ENCODE measurements at places on chromosomes 4 and X.
A peak's percentile ranks its signal among the peaks of the same experiment; 100 is the strongest.

DNA sequence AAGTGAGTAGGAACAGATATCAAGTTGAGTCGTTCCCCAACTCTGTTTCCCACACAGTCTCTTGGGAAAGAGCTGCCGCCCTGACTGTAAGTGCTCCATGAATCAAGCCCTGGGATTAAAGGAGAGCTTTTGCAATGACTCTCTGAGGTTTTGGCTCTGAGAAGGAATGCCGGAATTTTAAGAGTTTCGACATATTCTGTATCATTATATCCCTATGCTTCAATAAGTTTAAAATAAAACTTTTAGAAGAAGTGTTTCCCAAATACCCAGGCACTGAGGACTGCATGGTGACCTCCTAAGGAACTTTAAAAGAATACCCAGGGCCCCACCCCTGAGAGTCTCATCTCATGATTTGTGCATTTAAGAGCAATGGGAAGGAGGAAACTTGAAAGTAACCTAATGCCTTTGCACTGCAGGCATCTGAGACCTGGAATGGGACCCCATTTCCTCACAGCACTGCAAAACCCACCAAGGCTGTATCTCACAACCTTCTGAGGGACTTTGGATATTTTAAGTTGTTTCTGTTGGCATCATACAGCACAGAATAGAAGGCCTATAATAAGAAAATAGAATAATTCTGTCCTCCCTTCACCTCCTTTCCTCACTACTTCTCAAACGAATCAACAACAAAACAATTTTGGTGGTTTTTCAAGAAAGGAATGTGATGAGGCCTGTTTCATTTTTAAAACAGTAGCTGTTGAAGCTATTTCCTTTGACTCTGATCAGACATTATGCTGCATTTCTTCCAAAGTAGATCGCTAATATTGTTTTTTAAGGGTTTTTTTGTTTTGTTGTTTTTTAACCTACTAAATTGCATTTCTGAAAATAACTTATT, 121.2 kb downstream of the GASK1B start:
- peak; percentile 45 for DNase-seq

DNA sequence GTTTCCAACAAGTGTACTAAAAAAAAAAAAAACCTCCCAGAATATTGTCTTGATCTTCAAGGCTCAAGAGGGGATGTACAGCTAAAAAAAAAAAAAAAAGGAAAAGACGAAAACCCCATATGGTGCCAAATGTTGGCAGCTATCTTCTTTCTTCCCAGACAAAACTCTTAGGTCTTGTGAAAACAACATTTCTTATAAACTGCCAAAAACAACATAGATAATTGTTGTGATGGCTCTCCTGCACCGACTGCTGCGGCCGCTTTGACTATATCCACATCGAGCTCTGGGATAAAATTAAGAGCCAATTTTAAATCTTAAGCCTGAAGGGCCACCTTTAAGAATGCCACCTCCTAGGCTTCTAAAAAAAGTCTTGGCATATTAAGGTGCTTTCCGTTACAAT, 23.5 kb downstream of the PDGFC start:
- no peak for DNase-seq

DNA sequence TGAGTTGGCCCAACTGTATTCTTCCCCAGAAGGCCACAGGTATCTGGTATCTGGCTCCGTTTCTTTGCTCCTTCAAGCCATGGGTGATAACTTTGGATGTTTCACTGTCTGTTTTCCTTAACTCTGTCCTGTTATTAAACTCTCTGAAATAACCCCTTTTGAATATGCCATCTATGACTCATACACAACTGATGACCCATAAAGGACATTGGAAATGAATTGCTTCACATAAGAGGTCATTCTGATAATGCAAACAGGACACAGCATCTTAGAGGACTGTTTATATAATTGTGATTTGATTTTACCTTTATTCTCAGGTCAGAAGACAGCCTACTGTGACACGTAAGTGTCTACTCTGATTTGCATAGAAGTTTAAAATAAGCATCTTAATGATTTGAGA, 227.7 kb downstream of the VEGFC start:
- peak; percentile 13 for DNase-seq

- DNase-seq, result no peak
These were observed 84.3 kb upstream of the AFF2 start for GRCh38 chrX:148416142-148416541.

DNA sequence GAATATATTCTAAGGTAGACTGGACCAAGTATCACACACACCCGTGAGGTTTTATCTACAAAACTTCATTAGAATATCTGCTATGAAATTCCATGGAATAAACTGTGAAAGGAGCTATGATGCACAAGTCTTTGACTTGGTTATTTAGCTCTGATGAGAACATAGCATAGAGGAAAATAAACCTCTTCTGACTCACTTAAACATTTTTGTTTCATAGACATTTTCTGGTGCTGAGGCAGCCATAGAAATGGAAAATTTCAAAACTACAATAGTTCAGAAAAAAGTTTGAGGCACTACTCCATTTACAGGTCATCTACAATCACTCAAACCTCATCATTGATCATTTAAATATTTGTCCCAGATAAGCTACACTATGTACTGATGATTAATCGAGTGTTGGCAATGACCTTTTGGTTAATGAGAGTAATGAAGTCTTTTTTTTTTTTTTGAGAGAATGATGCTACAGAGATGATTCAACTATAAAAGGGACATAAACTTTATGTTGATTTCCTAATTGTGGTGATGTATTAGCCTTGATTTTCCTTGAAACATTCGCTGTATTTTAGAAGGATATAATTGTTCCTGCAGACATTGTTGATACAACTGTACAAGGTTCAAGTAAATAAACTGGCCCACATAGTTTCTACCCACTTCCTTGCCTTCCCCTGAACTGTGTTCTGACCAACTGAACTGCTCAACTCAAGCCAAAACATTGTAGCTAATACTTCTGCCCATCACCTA, 77.5 kb downstream of the AREG start:
- no peak for DNase-seq

- DNase-seq, result no peak
These were observed 147.9 kb downstream of the PTCHD1 start for GRCh38 chrX:23482561-23482960.

- no peak for DNase-seq
These were observed 54.8 kb downstream of the TLL1 start for GRCh38 chr4:165927815-165928214.

DNA sequence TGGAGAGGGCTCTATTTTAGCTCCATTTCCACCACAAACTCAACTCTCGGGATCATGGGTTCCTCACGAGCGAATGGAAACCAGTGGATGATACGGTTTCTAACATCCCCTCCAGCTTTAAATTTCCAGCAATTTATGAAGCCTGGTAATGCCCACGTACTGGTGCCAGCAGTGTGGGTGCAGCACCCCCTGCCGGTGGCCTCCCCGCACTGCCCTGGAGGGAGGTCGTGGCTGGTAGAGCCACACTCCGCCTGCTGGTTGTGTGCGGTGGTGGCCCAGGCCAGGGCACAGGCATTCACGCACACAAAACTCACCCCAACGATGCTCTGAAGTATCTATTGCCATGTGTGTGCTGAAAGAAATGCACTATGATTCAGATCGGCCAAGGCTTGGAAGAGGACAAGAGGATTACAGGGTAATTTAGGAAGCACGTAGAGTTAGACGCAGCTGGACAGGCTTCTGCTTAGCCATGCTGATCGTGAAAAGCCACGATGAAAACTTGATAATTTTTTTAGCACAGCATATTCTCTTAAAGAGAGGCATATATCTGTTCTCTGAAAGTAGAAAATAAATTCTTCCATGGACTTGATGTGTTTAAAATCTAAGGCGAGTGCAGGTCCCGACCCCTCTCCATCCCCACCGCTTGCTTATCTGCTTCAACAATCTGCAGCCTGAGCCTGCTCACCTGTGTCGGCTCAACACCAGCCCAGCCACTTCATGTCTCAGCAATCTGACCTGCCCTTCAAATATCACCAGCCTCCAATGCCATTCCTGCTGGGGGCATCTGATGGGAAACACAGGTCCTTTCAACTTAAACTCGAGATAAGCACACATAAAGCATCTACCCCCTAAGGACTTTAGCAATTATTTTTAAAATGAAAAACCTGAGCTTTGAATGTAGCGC, 59.1 kb downstream of the SCD5 start:
- DNase-seq, result no peak

DNA sequence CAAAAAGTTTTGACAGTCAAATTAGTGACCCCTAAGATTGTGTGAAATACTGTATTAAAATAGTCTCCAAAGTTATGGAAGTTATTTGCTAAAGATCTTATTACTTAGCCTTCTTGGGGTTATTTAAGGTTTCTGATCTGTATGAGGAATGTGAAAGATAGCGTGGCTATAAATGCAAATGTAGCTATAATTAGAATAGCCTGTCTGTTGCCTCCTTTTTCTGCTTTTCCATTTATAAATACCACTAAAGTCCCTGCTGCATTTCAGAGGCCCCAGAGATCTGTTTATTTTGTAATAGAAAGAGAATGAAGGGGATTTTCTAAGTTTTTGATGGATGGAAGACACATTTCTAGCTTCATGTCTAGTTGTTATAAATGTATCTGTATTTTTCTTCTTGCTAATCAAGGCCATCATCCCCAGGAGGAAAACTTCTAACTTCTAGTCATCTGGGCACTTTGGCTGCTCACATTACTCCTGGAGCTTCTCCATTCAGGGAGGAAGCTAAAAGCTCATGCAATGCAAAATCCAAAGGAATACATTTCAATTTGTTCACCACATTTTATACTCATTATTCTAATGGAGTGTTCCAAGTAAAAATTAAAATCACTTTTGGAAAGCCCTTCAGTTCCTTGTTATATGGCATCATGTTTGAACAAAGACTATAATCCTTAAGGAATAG, 73.9 kb downstream of the INTS12 start:
- no peak for DNase-seq

- peak; percentile 19 for DNase-seq
These were observed 65.3 kb downstream of the EGF start for GRCh38 chr4:109977854-109978501.

GRCh38 chr4:143352720-143353119, 16.0 kb downstream of the GAB1 start:
- DNase-seq, result no peak

DNA sequence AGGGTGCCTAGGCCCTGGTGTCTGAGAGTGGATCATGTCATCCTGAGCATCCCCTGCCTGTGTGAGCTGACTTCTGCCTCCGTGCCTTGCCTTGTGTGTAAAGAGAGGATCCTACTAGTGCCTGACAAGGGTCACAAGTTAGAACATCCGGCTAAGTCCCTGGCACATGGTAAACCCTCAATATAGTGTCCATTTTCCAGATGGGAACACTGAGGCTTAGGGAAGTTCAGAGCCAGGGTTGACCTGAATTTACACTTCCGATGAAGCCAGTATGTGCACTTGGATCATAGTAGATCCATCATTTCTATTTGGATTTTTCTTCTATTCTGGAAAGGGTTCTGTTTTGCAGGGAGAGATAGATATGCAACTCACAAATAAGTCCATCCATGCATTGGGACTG, 12.5 kb upstream of the PSAPL1 start:
- no peak for DNase-seq

- no peak for DNase-seq
These were observed 66.3 kb downstream of the TMEM156 start for GRCh38 chr4:38965866-38966265.

GRCh38 chrX:49934729-49935128, 12.3 kb downstream of the CLCN5 start:
- no peak for DNase-seq

DNA sequence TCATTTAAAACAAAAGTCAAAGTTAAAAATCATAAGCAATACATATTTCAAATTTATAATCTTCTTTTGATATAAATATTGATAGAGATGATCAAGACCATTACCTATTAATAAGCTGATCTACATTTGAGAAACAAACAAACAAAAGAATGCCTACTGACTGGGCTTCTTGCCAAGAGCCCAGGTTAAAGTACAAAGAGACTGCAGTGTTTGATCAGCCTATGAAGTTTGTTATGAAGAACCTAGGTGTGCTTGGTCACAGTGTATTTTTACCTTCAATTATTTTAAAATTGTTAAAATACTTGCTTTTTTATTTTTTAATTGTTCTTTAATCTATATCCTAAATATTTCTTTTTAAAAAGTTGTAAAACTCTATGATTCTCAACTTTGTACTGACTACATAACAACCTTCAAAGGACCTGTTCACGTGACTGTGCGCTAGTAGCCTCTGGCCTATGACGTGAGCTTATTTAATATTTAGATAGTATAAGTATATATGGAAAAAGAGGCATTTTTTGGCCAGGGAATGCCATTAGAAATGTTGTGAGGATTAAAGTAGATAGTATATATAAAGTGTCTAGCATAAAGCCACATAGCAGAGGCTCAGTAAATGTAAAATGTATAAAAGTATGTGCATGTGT, 11.4 kb upstream of the SLC39A8 start:
- no peak for DNase-seq

DNA sequence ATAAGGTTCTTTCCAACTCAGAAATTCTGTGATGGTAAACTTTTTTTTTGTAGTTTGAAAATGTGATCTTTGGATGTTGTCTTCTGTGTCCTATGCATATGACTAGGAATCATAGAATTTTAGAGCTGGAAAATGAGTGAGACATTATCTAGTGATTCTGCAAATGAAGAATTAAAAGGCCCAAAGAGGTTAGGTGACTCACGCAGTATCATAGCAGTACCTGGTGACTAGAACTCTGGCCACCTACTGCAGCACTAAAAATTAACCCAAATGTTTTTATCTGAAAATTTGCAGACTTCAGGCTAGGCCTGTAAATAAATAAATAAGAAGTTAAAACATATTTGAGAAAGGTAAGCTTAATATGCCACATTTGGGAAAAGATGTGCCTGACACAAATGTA, 52.8 kb downstream of the NFKB1 start:
- DNase-seq, result no peak

DNA sequence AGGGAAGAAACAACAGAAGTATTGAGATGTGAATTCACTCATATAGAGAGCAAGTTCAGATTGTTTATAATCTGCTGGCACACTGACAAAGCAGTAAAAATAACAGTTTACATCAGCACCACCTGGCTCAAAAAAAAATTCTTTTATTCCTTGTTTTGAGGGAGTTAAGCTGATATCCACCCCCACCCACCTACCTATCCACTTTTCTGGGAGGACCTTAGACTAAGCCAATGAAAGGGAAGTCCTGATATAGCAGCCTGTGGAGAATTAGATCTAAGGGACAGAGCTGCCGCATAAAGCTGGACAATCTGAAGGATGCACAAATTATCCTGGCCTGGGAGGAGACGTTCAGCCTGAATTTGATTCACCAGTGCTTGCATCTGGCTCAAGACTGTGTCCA, 264.5 kb downstream of the RCHY1 start:
- DNase-seq, result no peak
